ENCODE measurements at places on chromosomes 13 and 19.

DNA sequence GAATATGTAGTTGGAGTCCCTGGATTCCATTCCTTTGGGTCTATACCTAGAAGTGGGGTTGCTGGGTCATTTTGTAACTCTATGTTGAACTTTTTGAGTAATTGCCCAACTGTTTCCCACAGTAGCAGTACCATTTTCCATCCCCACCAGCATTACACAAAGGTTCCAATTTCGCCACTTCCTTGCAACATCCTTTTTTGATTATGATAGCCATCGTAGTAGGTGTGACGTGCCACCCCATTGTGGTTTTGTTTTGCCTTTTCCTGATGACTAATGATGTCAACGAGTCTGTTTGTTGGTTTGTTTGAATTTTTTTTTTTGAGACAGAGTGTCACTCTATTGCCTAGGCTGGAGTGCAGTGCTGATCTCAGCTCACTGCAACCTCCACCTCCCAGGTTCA lies 3.3 kb upstream of the PEX11G start:
- no peak for DNase-seq

- peak; percentile 40 for DNase-seq
Observed at GRCh38 chr13:77031656-77032243, 4.8 kb upstream of the FBXL3 start.

- no peak for DNase-seq
Observed at GRCh38 chr19:34274827-34275625, 20.7 kb downstream of the GARRE1 start.

DNA sequence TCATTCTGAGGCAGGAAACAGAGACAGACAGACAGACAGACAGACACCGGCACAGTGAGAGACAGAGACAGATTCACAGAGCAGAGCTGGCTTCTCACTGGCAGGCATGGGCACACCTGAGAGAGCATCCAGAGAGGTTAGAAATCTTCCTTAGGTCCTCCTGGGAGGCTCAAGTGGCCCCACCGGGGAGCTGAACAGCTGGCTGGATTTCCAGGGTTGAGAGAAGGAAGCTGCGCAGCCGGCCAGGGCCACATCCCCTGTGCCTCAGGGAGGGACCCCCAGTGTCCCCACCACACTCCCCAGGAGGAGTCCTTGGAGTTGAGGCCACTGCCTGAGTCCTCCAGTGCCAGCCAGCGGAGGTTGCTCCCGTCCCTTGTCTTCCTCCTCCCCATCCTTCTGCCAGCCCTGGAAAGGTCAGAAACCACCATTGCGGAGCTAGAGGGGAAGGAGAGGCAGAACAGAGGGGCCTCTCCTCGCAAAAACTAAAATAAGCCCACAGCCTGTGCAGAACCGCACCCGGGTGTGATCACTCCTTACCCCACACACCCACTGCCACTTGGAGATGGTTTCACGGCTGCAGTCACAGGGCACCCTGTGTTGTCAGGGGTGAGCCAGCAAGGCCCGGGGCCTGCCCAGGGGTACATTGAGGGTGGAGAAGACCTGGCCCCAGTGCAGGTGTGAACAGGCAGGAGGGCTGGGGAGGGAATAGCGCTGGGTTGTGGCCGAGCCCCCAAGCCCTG lies 4.2 kb downstream of the FFAR3 start:
- DNase-seq = no peak

DNA sequence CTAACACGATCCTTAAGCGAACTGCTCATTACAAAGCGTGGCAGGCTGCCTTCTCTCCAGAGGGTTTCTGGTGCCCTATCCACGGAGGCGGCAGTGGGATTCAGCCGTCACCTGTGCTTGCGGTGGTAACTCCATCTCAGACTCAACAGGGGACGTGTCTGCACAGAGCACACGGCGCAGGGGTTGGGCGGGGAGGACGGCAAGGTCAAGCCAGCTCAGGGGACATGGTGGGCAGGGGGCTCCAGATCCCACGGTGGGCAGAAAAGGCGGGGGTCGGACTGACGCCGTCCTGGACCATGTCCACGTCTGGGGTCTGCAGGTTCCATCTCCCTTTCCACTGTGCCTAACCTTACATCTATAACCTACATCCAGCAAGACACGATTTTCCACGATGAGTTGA lies 70.7 kb downstream of the RASA3 start:
- no peak for DNase-seq

DNA sequence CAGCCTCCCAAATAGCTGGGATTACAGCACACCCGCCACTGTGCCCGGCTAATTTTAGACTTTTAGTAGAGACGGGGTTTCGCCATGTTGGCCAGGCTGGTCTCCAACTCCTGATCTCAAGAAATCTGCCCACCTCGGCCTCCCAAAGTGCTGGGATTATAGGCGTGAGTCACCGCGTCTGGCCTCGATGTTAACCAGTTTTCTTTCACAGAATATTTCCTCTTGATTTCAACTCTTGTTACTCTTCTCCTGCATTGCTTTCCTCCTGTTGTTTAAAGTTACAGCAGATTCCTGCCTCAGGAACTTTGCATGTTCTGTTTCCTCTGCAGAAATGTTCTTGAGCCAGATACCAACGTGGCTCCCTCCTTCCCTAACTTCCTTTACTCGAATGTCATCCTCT lies 3.7 kb upstream of the PEX11G start:
- no peak for DNase-seq

DNA sequence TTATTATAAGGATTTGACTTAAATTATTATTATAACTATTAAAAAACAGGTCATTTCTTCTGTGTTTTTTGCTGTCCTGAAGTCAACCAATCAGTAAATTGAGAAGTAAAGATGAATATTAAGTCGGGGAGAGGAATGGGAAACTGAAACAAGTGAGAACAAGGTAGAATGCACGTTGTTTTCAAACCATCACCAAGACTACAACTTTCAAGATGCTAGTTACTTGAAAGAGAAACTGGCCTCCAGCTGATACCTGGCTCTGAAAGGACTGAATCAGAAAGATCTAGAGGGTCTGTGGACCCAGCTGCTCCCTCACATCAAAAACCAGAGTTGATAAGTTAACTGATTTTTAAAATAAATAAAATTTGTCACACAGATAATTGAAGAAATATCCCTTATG lies 1301.5 kb upstream of the ATXN8OS start:
- no peak for DNase-seq

GRCh38 chr19:47228937-47229675 lies 1.9 kb downstream of the BBC3 start:
- DNase-seq = no peak

GRCh38 chr13:54433493-54434206 lies 1405.0 kb downstream of the OLFM4 start:
- no peak for DNase-seq

- no peak for DNase-seq
Observed at GRCh38 chr13:32731074-32731473, 144.8 kb downstream of the PDS5B start.

DNA sequence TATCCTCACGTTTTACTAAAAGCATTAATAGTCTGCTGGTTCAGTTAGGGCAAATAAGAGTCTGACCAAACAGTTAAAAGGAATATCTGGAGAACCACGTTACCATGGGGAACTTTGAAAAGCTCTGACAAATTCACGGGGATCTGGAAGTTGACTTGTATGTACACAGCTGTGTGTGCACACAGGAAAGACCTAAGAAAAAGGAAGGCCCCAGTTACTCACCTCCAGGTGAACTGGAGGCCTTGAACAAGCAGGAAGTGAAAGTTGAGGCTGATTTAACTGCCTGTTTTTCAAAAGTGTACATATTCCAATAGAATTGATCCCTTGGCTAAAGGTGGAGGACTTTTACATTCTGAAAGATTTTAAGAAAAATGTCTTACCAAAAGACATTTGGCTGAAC lies 1891.6 kb upstream of the PCDH20 start:
- DNase-seq = no peak

DNA sequence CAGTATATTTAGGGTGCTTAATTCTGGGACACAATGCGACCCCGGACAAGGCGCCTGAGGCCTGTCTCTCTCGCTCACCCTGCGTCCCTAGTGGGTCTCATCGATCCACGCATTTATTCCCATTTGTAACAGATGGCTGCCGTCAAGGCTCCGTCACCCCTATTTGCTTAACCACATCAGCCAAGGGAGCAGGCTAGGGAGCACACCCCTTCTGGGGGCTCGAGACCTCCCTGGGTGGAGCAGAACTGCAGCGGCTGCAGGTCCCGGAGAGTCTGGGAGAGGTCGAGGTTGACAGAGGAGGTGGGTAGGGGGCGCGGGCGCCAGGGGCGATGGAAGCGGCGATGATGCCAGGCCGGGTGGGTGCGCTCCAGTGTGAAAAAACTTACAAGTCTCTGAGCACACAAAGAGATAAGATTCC lies 507 bp downstream of the ALG5 start:
- no peak for DNase-seq

DNA sequence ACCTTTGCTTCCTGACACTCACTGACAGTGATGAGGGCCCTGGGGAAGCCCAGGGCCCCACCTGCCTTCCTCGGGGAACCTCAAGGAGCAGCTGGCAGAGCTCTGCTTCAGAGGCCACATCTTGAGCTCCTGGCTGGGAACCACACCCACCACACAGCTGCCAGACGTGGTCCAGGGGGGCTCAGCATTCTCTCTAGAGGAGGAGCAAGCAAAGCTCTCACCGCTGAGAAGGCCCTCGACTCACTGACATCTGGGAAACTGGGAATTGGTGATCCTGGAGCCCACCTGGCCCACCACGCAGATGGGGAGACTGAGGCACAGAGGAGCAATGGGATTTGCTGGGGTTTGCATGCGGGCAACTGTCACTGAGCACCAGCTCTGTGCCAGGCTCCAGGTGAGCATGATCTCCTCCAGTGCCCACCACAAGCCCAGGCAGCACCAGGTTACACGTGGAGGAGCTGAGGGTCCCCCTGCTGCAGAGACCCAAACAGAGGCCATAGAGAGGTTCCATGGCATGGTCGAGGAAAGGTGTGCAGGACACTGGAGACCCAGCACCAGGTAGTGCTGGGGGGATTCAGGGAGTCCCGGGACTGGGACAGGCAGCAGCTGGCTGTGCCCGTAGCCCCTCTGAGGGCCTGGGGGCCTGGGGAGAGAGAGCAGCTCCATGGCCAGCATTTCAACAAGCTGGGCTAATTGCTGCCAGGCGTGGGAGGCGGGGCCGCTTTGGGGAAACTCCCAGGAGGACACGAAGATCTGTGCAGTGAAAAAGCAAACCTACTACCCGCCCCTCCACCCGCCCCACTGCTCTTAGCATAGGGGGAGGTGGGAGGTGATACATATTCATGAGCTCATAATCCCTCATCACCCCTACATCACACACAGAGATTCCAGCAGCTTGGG lies 33.4 kb downstream of the PEPD start:
- no peak for DNase-seq

GRCh38 chr13:23472189-23472588 lies 38.7 kb upstream of the SACS start:
- no peak for DNase-seq

GRCh38 chr19:45998834-45999233 lies 3.6 kb downstream of the CCDC61 start:
- no peak for DNase-seq

DNA sequence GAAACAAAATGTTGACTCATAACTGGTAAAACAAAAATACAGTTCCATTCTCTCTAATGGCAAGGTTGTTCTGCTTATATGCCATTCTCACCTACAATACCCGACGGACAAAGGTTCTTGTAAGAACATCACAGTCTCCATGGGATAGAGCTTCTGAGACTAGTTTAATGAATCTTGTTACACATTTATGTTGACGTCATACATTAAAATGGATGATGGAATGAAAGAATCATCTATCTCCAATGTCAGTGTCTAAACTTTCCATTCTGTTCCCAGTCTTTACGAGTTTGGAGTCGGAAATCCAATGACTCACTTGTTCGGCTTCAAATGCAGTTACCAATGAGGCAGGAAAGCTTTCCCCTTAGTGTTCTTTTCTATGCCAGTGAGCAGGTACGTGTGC lies 17.7 kb downstream of the ZNF160 start:
- no peak for DNase-seq

DNA sequence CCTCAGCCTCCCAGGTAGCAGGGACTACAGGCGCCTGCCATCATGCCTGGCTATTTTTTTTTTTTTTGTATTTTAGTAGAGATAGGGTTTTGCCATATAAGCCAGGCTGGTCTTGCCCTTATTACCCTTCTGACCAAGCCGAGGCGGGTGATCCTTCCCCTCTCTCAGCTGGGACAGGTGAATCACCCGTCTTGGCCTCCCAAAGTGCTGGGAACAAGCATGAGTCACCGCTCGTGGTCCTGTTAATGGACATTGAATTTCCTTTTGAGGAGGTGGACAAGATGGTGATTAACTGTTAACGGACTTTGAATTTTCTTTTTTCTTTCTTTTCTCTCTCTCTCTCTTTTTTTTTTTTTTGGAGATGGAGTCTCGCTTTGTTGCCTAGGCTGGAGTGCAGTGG lies 10.6 kb downstream of the CD70 start:
- DNase-seq = no peak

GRCh38 chr13:67136157-67136556 lies 94.0 kb downstream of the PCDH9 start:
- no peak for DNase-seq

DNA sequence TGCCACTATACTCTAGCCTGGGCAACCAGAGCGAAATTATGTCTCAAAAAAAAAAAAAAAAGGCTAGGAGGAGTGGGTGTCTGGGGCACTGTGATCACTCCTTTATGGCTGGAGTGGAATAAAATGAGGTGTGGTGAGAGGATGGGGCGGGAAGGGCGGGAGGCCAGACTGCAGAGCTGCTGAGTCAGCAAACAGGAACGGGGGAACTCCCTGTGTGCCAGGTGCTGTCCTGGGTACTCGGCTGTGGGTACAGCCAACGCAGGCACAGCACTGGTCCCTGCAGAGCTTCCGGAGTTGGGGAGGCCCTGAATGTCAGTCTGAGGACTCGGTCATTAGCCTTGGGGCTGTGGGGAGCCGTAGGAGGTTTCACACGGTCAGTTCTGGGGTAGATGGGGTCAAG lies 5.7 kb downstream of the PRPF31 start:
- no peak for DNase-seq

- DNase-seq = no peak
Observed at GRCh38 chr19:45424191-45425058, 708 bp upstream of the ERCC1 start.

GRCh38 chr13:92590503-92590908 lies 636.1 kb upstream of the GPC6 start:
- DNase-seq = no peak

DNA sequence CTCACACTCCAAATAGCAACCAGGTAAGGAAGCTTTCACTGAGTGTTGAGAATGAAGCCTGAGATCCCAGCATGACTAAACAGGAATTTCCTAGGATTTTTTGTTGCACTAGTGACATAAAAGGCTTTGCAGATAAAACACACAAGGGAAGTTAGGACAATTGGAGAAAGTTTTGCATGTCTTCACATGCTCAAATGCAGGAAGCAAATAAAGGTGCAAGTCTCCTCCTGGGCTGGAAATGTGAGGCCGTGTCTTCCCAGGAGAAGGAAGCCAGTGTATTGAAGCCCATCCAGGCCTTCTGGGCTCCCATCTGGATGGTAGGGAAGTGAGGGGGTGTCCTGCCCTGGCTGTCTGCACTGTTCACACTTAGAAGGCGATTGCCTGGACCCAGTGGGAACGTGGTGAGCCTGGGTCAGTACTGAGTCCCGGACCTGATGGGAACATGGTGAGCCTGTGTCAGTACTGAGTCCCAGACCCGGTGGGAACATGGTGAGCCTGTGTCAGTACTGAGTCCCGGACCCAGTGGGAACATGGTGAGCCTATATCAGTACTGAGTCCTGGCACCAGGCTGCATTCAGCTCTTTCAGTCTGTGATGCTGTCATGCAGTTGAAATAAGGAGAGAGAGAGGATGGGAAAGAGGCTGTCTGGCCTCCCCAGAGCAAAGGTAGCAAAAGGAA lies 38.7 kb downstream of the SIAH3 start:
- DNase-seq = no peak

All from posterior cingulate gyrus (tissue), 11 donors.